Tibial artery (tissue), 4 donors: ENCODE measurements at places on chromosomes 6 and 20.

DNA sequence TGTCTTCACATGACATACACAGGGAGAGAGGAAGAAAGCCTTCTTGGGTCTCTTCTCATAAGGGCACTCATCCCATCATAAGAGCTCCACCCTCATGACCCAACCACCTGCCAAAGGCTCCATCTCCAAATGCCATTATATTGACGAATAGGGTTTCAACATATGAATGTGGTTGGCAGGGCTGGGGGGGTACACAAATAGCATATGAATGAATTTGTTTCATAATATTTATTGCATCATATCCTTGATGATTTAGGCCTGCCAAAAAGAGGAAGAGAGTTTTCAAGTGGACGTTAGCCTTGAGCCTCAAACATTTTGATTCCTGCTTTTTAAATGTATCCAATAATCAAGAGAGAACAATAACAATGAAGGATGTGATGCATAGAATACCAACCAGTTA, 26.2 kb upstream of the OPRM1 start:
- DNase-seq: no peak

- no peak for DNase-seq
Measured at GRCh38 chr20:49610691-49611538, 43.0 kb upstream of the PTGIS start.

GRCh38 chr6:170004585-170005210, 253.3 kb downstream of the ERMARD start:
- DNase-seq: no peak

DNA sequence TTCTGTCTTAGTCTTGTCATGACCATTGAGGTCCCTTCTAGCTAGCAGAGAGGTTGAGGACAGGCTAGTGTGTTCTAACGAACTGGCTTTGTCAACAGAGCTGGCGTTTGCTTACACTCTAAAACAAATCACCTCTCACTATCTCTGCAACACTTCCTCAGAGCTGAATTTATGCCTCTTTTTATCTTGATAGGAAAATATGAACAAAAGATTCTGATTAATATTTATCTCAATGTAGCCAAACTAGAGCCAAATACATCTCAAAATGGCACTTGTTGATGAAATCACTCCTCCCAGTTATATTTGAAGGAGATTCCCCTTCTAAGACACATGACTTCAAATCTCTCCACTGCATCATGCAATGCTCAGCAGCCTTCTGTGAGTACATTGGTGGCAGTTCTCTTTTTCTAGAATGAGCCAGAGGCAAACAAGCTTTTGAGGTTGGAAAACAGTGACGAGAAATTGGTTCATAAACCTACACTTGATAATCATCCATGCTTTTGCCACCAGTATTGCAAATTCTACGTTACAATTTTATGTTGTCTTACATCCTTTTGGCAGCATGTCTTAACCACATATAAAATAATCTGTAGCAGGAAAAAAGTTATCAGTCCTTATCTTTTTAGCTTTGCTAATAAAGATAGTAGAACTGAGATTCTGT, 615.7 kb upstream of the CITED2 start:
- DNase-seq: no peak

DNA sequence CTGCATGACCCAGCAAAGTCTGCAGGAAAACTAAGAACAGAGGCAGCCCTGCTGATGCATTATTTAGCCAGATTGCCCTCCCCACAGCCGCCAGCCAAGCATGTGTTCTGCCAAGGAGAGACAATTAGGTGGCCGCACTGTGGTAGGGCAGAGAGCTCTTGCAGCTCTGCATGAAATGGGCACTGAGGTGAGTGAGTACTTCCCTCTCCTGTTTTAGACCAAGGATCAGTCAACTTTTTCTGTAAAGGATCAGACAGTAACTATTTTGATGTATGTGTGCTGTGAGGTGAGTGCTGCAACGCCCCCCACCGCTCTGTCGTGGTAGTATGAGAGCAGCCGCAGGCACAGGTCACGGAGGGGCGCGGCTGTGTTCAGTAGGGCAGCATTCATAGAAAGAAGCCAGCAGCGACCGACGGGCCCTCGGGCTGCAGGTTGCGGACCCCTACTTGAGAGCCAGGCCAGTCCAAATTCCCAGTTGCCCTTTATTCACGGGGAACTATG, 23.8 kb upstream of the FAM50B start:
- DNase-seq: peak; percentile 87

GRCh38 chr20:7248281-7249201, 481.1 kb downstream of the BMP2 start:
- no peak for DNase-seq
